Activated T-helper 1 cell treated with anti-CD3 and anti-CD28 coated beads, Interleukin-12 subunit alpha, Interleukin-12 subunit beta, Interleukin-2, Interleukin-4 antibody, amounts not matched to agents 30 ng/mL and 10 ng/mL and 1 ng/mL, durations not matched to agents 14 hours and 24 hours and 36 hours (primary cell): ENCODE measurements at places on chromosomes 1 and 21.

GRCh38 chr1:62058956-62059355 lies 135.7 kb upstream of the L1TD1 start:
- H3K36me3 ChIP-seq = no peaks in the 10 kb centered on the region
- DNase-seq = no peak
- no peak overlapping the region for H3K27ac ChIP-seq
- H3K4me3 ChIP-seq = no peak overlapping the region
- no peaks in the 10 kb centered on the region for H3K4me1 ChIP-seq
- no peaks in the 10 kb centered on the region for H3K27me3 ChIP-seq

DNA sequence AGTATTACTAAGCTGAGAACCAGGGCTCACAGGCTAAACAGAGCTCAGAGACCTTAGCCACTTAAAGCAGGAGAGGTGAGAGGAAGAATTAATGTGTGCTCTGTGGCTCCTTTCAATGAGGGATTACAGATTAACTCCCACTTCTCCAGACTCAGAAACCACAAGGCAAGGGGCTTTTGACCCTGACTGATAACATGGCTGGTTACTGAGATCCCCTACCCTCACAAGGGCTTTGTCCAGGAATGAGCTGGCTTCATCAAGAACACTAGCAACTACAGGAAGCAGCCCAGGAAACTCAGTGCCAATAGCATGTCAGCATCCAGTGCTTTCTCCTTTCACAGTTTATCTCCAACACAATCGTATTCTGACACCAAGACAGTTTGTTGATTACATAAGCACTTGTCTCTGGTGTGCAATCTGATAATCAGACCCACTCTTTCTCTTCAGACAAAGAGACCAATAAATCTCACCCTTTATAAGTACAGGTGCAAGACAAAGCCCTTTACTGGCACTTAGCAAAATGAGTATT lies 38.8 kb downstream of the ERI3 start:
- peak; percentile 5 for DNase-seq
- H3K27me3 ChIP-seq = no peaks in the 10 kb centered on the region
- H3K27ac ChIP-seq = no peak overlapping the region
- H3K4me3 ChIP-seq = no peak overlapping the region
- H3K4me1 ChIP-seq = peaks cover 38% of the 10 kb centered on the region

- H3K4me3 ChIP-seq = peak overlapping the region; percentile 99
- H3K27ac ChIP-seq = peak overlapping the region; percentile 97
- H3K36me3 ChIP-seq = peaks cover 47% of the 10 kb centered on the region
- peaks cover 63% of the 10 kb centered on the region for H3K4me1 ChIP-seq
- no peak for DNase-seq
Measured at GRCh38 chr1:155009221-155009711, 6.7 kb downstream of the ZBTB7B start.

DNA sequence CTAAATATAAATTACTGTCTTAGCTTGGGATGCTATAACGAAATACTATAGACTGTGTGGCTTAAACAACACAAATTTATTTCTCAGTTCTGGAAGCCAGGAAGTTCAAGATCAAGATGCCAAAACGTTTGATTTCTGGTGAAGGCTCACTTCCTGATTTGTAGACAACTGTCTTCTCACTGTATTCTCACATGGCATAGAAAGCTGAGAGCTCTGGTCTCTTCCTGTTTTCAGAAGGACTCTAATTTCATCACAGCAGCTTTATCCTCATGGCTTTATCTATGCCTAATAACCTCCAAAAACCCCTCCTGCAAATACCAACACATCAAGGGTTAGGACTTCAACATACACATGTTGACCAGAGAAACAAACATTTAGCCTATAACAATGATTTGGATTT lies 1795.5 kb downstream of the MRPL39 start:
- no peaks in the 10 kb centered on the region for H3K27me3 ChIP-seq
- no peaks in the 10 kb centered on the region for H3K36me3 ChIP-seq
- no peak overlapping the region for H3K27ac ChIP-seq
- H3K4me1 ChIP-seq = no peaks in the 10 kb centered on the region

DNA sequence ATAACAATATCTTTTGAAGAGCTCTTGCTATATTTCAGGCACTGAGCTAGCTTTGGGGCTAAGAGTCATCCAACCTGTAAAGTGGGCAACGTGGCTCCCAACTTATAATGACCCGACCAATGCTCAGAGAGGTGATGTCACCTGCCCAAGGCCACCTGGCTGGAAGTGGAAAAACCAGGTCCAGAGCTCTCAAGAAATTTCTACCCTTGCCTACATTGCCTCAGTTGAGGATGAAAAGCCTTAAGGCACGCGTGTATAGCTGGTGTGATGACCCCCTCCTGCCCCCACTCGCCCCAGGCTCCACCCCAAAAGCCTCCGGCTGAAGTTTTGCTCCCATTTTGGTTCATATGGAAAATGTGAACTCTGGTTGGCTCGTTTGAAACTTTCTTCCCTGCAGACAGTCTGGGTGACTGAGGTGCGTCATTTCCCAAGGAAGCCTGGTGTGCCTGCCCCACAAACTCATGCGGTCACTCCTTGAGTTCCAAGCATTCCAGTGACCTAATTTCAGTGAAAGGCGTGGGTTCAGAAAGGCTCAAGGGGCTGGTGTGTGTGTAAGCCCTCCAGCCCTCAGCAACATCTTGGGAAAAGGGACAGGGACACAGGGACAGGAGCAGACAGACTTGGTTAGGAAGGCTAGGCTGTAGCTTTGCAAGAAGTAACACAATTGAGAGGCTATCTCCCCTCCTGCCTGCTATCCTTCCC lies 20.5 kb downstream of the HTR1D start:
- no peaks in the 10 kb centered on the region for H3K4me1 ChIP-seq
- DNase-seq = no peak

GRCh38 chr1:100265562-100265930 lies 470 bp upstream of the RTCA start:
- peaks cover 4% of the 10 kb centered on the region for H3K27me3 ChIP-seq
- H3K4me1 ChIP-seq = peaks cover 45% of the 10 kb centered on the region
- DNase-seq = peak; percentile 7
- peak overlapping the region; percentile 100 for H3K27ac ChIP-seq

- H3K4me1 ChIP-seq = peaks cover 5% of the 10 kb centered on the region
Measured at GRCh38 chr1:43558346-43558841, 27.7 kb downstream of the PTPRF start.

GRCh38 chr21:16492356-16492755 lies 762.6 kb downstream of the USP25 start:
- no peak for DNase-seq
- H3K27me3 ChIP-seq = no peaks in the 10 kb centered on the region
- H3K27ac ChIP-seq = no peak overlapping the region
- no peak overlapping the region for H3K4me3 ChIP-seq
- H3K36me3 ChIP-seq = no peaks in the 10 kb centered on the region

DNA sequence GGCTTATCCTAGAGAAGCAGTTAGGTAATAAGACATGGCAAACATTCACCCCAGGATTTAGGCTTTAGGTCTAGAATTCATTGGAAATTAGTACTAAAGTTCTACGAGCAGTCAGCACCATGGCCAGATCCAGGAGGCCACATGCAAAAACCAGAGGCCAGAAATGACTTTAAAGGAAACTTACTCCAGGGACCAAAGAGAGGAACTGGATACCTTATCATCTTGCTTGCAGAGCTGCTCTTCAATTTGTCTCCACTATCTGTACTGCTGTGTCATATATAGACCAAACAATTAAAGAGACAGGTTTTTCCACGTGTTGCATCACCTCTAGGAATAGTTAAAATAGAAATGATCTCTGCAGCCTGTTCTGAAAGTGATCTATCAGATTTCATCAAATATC lies 127.8 kb downstream of the LMX1A start:
- no peaks in the 10 kb centered on the region for H3K36me3 ChIP-seq
- H3K4me1 ChIP-seq = no peaks in the 10 kb centered on the region
- DNase-seq = no peak
- H3K27me3 ChIP-seq = peaks cover 12% of the 10 kb centered on the region
- H3K27ac ChIP-seq = no peak overlapping the region

- H3K4me1 ChIP-seq = peaks cover 43% of the 10 kb centered on the region
- H3K4me3 ChIP-seq = peak overlapping the region; percentile 45
- peaks cover 2% of the 10 kb centered on the region for H3K36me3 ChIP-seq
- peak; percentile 59 for DNase-seq
- H3K27me3 ChIP-seq = no peaks in the 10 kb centered on the region
Measured at GRCh38 chr1:168362991-168363390, 82.3 kb downstream of the TBX19 start.

DNA sequence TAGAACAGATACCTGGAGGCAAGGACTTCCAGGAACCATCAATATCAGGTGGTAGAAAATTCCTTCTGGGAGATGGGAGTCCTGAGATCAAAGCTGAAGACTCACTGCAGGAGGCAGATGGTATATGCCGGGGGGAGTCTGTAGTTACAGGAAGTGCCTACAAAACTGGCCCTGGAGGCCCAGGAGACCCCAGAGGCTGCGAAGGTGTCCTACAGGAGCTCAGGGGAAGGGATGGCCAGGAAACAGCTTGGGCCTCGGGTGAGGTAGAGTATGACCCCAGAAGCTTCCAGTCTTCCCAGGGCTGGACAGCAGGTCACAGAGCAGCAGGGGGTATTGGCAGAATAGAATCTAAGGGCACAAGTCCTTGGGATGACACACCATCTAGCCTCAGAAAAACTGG lies 16.4 kb downstream of the IGFN1 start:
- DNase-seq = no peak
- no peak overlapping the region for H3K27ac ChIP-seq
- no peaks in the 10 kb centered on the region for H3K4me1 ChIP-seq
- no peaks in the 10 kb centered on the region for H3K36me3 ChIP-seq
- peaks cover 18% of the 10 kb centered on the region for H3K27me3 ChIP-seq
- no peak overlapping the region for H3K4me3 ChIP-seq

GRCh38 chr21:38242061-38242460 lies 14.7 kb upstream of the KCNJ15 start:
- peaks cover 23% of the 10 kb centered on the region for H3K4me1 ChIP-seq
- no peak overlapping the region for H3K4me3 ChIP-seq
- peaks cover 2% of the 10 kb centered on the region for H3K36me3 ChIP-seq

DNA sequence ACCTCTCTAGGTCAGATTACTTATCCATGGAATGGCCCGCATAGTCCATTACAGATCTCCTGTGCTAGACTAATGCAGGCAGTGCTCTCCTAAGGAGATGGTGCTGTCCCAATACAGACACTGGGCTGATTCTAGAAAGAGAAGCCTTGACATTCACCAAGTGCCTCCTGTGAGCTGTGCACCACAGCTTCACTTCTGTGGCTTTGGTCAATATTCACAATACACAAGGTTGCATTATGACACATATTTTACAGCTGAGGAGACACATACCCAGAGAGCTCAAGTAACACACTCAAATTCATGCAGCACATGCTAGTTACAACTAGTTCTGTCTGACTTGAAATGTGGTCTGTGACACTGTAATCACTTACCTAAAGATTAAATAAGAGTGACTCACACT lies 59.4 kb upstream of the LRRC8B start:
- no peak for DNase-seq
- H3K27ac ChIP-seq = no peak overlapping the region
- H3K4me1 ChIP-seq = peaks cover 40% of the 10 kb centered on the region

- H3K4me1 ChIP-seq = peaks cover 11% of the 10 kb centered on the region
- H3K36me3 ChIP-seq = no peaks in the 10 kb centered on the region
- H3K27me3 ChIP-seq = peaks cover 12% of the 10 kb centered on the region
- no peak for DNase-seq
Measured at GRCh38 chr1:53583021-53583867, 124.0 kb downstream of the DMRTB1 start.

DNA sequence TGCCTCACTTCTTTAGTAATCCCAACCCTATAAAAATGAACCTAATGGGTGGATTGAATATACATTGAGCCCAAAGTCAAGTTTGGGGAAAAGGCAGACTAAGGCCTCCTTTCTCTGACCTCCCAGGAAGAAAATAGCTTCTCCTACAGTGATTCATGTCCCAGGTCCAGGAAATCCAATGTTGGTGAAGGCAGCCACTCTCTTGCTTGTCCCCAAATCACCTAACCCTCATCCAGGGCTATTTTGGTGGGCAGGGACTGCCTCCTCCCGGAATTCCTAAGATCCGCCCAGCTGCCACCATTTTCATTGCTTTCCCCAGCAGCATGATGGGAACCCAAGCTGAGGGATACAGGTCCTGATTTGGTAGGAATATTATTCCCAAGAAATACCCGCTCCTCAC lies 8.4 kb downstream of the MYOG start:
- no peak for DNase-seq
- H3K27ac ChIP-seq = no peak overlapping the region
- peaks cover 4% of the 10 kb centered on the region for H3K4me1 ChIP-seq
- no peak overlapping the region for H3K4me3 ChIP-seq

GRCh38 chr1:80917826-80918225 lies 882.9 kb upstream of the ADGRL2 start:
- no peak overlapping the region for H3K4me3 ChIP-seq
- no peaks in the 10 kb centered on the region for H3K27me3 ChIP-seq
- H3K36me3 ChIP-seq = no peaks in the 10 kb centered on the region
- H3K27ac ChIP-seq = no peak overlapping the region
- H3K4me1 ChIP-seq = no peaks in the 10 kb centered on the region
- DNase-seq = no peak

DNA sequence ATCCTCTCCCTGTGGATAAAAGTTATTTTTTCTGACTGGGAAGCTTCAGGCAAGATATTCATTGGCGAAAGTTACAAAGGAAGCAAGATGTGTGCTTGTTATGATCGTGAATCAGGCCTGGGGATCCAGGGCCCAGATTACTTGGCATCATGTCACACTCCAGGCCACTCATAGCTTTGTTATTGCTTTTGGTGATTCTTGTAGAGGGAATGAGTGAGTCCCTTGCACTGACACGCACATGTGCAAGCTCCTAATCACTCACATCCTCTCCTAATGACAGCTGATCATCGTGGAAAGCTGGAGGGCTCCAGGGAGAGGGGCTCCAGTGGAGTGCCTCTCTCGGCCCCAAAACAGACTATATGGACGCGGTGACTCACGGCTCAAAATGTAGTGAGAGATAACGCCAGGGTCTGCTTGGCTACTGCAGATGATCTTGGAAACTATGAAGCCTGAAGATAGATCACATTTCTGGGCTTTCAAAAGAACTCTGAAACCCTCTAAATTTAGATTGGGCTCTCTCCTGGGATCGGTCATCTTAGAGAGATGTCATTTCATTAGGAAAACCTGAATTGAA lies 481.1 kb upstream of the USP24 start:
- H3K27me3 ChIP-seq = no peaks in the 10 kb centered on the region
- no peak for DNase-seq
- no peak overlapping the region for H3K27ac ChIP-seq
- H3K36me3 ChIP-seq = no peaks in the 10 kb centered on the region
- H3K4me3 ChIP-seq = no peak overlapping the region

GRCh38 chr21:21109736-21110135 lies 111.5 kb downstream of the NCAM2 start:
- no peaks in the 10 kb centered on the region for H3K27me3 ChIP-seq
- H3K4me1 ChIP-seq = no peaks in the 10 kb centered on the region
- H3K36me3 ChIP-seq = no peaks in the 10 kb centered on the region
- DNase-seq = no peak
- H3K4me3 ChIP-seq = no peak overlapping the region
